Right ventricle myocardium inferior (tissue), 1 donor: ENCODE measurements at places on chromosomes 3 and 15. TPM values are rescaled to one million over a fixed set of nuclear protein-coding genes. Genes with fewer than 3 reads are reported as not detected.

DNA sequence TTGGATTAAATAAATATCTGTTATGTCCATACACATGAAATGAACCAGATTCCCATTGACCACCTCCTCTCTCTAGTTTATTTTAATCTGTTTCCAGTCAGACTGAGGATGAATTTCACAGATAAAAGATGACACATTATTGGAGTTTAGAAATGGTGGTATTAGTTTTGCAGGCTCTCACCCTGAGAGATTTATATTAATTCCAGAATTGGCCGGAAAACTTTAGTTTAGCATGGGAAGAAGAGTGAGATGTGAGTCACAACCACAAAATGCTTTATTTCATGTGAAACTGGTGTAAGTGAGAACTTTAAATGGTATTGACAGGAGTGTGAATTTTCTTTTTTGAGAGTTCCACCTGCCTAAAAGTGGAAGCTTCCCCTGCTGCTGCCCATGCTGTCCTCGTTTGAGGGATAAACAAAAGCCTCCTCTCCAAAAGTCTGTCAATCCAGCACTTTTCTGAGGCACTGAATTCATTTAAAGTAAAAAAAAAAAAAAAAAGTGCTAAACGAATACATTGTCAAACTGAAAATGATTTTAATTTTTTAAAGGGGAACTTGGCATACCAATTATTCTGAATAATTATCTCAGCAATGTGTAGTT, 65.1 kb upstream of the EPHA3 start:
- DNase-seq: no peak

DNA sequence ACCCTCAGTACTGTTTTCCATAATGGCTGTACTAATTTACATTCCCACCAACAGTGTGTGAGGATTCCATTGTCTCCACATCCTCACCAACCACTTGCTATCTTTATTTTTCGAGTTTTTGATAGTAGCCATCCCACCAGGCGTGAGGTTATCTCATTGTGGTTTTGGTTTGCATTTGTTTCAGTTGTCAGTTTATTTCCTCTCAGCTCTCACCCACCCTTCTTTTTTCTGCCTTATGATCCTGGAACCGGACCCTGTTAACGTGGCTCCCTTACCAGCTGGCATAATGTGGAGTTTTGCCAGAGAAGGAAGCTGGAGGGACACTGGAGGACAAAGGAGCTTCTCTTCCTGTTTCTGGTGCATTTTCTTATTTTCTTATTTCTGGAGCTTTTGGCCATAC, 25.1 kb upstream of the SH3GL3 start:
- DNase-seq: no peak

DNA sequence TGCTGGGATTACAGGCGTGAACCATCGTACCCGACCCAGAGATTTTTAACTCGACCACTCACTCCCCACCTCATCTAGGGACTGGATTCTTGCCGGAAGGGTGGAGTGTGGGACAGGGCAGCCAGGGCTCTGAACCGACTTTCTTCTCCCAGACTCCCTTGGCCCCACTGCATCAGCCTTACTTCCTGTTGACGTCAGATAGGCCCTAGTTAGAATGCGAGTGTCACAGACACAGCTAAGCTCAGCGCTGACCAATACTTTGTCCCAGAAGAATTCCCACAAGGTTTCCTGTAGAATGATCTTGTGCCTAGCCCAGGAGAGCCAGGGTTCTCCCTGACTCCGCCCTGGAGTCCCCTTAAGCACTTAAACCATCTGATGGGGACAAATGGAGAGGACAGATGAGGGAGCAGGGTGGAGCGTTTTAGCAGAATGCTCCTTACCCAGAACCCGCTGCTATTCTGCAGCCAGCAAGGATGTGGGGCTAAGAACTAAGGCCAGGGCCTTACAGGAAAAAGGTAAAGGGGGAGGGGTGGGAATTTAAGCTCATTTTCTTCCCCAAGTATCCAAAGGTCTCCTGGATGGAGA, 5.8 kb upstream of the TUSC2 start:
- peak; percentile 67 for DNase-seq

DNA sequence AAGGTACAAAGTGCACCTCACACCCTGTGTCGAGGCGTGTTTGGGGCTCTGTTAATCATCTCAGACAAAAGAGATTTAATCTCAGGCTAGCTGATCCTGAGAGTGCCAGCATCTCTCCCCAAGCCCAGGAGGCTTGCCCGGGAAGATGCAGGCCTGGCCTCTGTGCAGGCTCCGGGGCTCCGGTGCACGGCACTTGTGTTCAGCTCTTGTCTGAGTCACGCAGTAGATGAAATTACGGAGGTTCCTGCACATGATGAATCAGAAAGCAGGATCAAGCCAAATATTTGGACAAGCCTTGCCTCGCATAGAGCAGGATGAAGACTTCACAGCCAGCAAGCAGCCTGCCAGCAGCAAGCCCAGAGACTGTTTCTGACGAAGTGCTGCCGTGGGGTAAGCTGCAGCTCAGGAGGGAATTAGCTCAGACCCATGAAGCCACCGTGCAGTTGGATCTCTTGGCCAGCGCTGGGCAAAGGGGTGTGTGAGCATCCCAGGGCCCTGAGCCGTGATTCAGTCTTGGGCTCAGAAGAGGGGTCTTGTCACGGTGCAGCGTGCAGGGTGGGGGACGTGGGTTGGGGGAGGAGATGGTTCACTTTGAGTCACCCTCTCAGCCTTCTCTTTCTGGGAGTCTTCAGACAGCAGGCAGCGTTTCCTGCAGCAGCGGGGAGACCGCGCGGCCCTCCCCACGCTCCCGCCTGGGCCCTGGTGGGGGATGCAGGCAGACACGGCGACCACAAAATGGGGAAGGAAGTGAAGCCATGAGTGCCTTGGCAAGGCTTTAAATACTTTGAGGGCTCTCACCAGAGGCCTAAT, 89.2 kb upstream of the MEF2A start:
- DNase-seq: peak; percentile 77

DNA sequence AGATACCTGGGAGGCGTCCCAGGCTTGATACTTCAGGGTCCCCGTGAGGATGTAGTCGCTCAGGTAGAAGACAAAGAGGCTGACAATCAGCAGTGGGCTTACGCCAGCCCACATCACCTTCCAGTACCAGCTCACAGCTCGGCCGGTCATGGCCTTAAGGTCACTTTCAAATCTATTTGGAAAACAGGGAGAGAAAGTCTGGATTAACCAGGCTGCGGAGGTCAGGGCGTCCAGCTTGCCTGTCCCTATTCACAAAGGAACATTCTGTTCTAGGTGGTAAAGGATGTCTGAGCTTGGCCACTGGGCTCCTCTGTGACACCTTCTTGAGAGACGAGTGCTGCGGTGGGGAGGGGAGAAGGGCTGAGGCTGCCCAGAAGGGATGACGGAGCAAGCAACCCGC, 36.5 kb downstream of the SLC6A20 start:
- DNase-seq: no peak

DNA sequence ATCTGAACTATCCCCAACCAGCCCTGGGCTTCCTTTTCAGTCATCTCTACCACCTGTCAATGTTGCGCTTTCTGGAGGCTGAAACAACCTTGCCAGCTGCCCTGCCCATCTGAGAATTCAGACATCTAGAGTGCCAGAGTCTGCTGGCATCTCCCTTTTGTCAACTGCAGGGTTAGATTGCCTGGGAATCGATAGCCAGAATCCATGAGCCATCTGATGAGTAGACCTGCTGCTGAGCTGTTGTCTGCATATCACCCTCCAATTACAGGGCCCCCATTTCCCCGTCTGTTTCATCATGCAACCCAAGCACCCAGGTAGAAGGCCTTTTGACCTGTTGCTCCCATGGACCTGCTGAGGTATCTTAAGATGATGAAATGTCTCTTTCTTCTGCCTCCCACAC, 280.1 kb downstream of the EPHB1 start:
- DNase-seq: no peak

MSL2 gene
- 23.2 TPM for total RNA-seq

CEP63 gene
- 36.7 TPM for total RNA-seq

NOP10 gene
- total RNA-seq: 157 TPM

TUSC7 gene
- not detected for total RNA-seq
